ENCODE measurements at places on chromosomes 1 and 21.

GRCh38 chr1:154871374-154871773 is 1.3 kb upstream of the KCNN3 start:
- ATAC-seq: no peak

GRCh38 chr1:1434131-1434823 is 1.2 kb upstream of the VWA1 start:
- no peak for ATAC-seq

GRCh38 chr21:31801551-31802219 is 69.8 kb upstream of the SCAF4 start:
- ATAC-seq: no peak

- peak; percentile 63 for ATAC-seq
Observed at GRCh38 chr21:41369105-41369919, 7.5 kb downstream of the MX2 start.

GRCh38 chr1:34701326-34702060 is 53.4 kb upstream of the GJB5 start:
- ATAC-seq: no peak

GRCh38 chr21:43913928-43914327 is 48.9 kb downstream of the AGPAT3 start:
- no peak for ATAC-seq

DNA sequence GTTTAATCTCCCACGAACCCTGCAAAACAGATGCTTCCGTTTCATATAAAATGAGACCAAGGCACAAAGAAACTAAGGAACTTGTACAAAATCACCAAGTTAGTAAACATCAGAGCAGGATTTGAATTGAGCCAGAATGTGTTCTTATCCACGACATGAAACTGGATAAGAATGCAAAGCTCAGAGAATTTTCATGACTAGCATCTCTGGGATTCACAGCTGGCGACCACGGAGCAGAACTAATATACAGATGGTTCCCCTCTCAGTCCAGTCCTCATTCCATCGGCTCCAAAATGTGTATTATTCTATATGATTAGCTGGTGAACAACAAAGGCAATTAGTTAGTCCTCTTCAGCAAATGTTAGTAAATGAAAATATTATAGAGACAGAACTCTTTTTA is 72.3 kb upstream of the ERG start:
- ATAC-seq: no peak

GRCh38 chr1:237149857-237150256 is 107.9 kb downstream of the RYR2 start:
- no peak for ATAC-seq

DNA sequence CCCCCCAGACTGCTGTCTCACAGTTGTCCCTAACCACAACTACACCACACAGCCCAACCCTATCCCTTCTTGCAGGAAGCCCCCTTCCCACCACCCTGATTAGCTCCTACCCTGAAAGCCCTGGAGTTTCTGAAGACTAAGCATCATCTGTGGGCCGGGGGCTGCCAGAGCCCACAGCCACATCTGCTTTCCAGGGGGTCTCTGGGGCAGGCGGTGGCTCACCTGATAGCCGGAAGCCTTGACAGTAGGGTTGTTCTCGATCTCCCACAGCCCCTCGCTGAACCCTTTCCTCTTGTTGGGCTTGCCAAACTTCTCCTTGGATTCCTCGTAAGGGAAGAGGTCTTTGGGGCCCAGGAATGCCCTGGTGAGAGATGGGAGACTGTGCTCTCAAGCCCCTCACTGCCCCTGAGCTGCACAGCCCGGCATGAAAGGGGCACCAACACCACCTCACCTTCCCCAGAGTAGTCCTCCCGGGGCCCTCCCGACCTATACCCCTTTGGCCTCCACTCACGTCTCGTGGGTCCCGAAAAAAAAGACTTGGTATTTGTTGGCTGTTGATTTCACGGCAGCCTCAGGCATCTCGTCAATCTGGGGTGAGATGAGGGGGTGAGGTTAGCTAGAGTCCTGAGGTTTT is 4.0 kb upstream of the MRPL24 start:
- ATAC-seq: no peak

- ATAC-seq: no peak
Observed at GRCh38 chr1:227035316-227035715, 95.2 kb downstream of the COQ8A start.

DNA sequence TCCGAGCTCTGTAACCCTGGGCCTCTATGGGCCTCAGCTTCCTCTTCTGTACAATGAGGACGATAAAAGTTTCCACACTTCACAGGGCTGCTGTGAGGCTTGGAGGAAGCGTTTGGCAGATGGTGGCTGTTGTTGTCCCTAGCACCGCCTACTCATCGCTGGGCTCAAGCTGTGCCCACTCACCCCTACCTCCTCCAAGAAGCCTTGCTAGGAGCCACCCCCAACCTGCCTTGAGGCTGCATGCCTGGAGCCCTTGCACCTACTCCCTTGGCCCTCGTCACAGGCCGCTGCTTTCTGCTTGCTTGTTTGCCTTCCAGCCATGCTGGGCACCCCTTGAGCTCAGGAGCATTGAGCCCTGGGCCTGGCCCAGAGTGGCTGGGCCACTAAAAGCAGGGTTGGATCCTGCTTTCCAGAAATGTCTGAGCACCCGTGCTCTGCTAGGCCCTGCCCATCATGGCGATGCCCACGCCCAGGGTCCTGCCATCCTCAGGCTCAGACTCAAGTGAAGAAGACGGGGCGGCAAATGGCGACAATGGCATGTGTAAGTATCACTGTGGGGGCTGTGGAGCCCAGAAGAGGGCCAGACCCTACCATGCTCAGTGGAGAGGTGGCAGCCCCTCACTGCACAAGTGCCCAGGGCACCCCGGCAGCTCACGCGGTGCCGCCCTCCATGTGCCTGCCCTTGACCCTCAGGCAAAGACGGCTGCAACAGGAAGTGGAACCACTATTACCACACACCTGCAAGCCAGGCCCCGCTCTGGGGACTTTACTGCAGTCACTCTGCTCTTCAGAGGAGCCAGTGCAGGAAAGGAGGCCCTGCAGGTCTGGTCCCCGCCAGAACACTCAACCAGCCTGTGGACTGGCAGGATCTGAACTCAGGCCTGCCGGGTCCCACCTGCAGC is 9.5 kb downstream of the SH3BGRL3 start:
- ATAC-seq: peak; percentile 1

GRCh38 chr21:18931237-18931636 is 527.7 kb upstream of the TMPRSS15 start:
- ATAC-seq: no peak

DNA sequence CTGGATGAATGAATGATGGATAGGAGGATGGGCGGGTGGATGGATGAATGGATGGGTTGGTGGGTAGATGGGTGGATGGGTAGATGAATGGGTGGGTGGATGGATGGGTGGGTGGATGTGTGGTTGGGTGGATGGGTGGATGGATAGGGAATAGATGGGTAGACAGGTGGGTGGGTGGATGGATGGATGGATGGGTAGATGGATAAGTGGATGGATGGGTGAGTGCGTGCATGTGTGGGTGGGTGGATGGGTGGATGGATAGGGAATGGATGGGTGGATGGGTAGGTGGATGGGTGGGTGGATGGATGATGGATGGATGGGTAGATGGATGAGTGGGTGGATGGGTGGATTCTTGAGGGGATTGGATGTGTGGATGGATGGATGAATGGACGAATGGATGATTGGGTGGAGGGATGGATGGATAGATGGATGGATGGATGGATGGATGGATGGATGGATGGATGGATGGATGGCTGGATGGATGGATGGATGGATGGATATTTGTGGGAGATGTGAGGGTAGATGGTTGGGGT is 68.7 kb downstream of the SDC3 start:
- ATAC-seq: no peak

DNA sequence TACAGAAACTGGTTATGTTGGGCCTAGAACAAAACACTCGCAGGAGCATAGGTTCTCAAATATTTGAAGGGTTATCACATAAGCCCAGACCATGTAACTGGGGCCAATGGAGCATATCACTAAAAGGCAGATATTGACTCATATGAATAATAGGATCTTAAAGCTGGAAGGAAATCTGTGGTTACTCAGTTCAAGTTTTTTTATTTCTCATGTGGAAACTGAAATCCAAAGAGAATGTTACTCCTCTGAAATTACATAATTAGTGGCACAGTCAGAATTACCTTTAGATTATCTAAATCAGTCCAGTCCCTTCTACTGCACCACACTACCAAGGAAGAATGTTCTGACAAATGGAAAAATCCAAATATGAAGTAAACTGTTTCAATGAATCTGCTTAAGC is 12.0 kb downstream of the SLAMF8 start:
- peak; percentile 36 for ATAC-seq

DNA sequence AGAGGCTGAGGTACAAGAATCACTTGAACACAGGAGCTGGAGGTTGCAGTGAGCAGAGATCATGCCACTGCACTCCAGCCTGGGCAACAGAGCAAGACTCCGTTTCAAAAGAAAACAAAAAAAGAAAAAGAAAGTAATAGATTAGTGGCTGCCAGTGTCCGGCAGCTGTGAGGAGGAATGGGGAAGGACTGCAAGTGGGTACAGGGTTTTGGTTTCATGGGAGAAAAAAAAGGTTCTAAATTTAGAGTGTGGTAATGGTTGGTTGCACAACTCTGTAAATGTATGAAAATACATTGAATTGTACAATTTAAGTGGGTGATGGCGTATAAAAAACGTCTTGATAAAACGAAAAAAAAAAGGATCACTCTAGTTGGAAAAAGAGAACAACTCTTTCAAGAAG is 6.7 kb downstream of the TAF1A start:
- ATAC-seq: no peak

- ATAC-seq: peak; percentile 62
Observed at GRCh38 chr1:244272471-244273261, 179.0 kb downstream of the ADSS2 start.

DNA sequence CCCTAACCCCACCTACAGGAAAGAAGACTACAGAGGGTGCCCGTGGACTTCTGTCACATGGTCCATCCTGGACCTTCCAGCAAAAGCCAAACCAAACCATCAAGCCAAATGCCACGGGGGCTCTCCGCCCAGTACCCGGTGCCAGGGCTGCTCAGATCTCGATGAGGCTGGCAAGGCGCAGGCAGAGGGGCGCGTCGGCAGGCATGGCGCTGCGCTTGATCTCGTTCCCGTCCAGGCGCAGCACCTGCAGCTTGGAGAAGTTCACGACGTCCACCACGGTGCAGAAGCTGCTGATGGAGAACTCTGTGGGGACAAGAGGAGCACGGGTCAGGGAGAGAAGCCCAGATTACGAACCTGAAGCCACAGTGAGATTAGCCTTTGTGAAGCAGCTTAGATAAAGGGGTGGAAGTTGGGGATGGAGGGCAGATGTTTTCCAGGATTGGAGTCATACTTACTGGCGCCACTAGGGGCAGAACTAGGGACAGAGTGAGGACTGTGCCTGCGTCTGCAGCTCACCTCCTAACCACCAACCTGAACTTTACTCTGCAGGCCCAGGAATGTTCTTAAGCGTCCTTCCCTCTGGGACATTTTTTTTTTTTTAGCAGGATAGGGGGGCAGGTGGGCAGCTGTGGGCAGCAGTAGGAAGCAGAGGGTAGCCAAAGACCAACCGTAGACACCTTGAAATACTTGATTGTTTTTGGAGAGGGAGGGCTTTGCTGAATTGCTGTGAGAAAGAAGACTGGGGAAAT is 8.6 kb downstream of the FMOD start:
- ATAC-seq: peak; percentile 62

GRCh38 chr1:26403656-26404055 is 7.0 kb upstream of the LIN28A start:
- no peak for ATAC-seq

- no peak for ATAC-seq
Observed at GRCh38 chr1:221302810-221303209, 423.6 kb downstream of the HLX start.

DNA sequence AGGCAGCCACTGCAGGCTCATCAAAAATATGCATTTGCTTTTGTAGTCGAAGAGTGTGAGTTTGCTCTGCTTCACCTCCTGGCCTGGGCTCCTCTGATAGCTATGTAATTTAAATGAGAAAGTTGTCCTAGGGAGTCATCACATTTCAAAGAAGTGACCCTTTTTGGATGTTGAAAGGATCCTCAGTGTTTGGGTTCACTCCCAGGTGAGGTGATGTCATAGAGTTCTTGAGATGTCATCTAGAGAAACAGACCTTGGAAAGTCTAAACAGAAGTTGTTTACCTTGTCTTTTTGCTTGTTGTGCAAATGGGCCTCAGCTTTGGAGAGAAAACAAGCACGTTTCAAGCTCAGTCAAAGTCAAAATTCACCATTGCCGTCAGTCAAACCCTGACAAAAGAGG is 92.0 kb upstream of the BARHL2 start:
- ATAC-seq: no peak

DNA sequence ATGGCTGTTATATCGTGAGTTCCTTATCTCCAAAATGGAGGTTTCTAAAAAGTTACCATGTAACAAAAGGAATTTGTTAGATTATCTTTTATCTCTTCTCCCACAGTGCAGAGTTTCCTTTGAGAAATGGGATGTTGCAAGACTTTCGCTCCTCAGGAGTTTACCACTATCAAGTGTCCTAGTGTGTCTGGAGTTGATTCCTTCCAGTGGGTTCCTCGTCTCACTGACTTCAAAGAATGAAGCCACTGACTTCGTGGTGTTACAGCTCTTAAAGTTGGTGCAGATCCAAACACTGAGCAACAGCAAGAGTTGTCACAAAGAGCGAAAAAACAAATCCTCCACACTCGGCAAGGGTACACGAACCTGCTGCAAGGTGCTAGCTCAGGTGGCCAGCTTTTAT is 37.0 kb downstream of the SPAG17 start:
- ATAC-seq: no peak

GRCh38 chr1:218683242-218683641 is 338.1 kb downstream of the TGFB2 start:
- ATAC-seq: no peak

GRCh38 chr1:215617979-215618378 is 50.9 kb downstream of the KCTD3 start:
- ATAC-seq: no peak

DNA sequence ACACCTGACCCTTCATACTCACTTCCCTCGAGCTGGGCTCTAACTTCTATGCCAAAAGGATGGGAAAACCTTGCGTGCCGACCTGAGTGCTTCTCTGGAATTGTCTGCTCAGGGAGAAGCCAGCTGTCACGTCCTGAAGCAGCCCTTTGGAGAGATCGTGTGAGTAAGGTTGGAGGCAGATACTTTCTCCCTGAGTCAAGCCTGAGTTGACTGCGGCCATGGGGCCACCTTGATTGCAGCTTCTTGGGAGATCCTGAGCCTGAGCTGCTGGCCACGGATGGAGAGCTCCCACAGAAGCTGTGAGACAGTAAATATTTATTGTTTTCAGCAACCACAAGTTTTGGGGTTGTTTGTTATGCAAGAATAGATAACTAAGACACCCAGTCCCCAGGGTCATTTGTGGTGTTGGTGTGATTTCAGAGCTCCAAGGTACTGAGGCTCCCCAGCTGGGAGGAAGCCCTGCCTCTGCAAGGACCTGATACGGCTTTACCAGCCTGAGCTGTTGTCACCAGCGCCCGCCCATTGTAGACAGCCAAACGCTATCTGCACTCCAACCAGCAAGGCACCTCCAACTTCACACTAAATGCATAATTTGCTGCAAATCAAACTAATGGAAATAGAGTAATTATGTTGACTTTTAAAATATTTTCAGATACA is 531.6 kb downstream of the PTPRU start:
- no peak for ATAC-seq

- ATAC-seq: no peak
Observed at GRCh38 chr1:181185461-181185860, 97.0 kb downstream of the IER5 start.

- no peak for ATAC-seq
Observed at GRCh38 chr21:38875694-38876492, 70.2 kb downstream of the ETS2 start.
